T-cell (primary cell): ENCODE measurements at places on chromosomes 7 and 10. TPM values are rescaled to one million over a fixed set of nuclear protein-coding genes. Genes with fewer than 3 reads are reported as not detected.

- no peaks in the 10 kb centered on the region for H3K27me3 ChIP-seq
- H3K36me3 ChIP-seq = no peaks in the 10 kb centered on the region
- H3K4me3 ChIP-seq = no peak overlapping the region
- no peak for DNase-seq
- H3K4me1 ChIP-seq = peaks cover 3% of the 10 kb centered on the region
Measured at GRCh38 chr7:88090671-88091070, 129.2 kb downstream of the SRI start.

GRCh38 chr7:139825666-139826290 lies 3.3 kb upstream of the TBXAS1 start:
- H3K4me1 ChIP-seq = peaks cover 11% of the 10 kb centered on the region
- H3K27ac ChIP-seq = no peak overlapping the region
- no peaks in the 10 kb centered on the region for H3K27me3 ChIP-seq
- DNase-seq = no peak
- no peaks in the 10 kb centered on the region for H3K36me3 ChIP-seq

DNA sequence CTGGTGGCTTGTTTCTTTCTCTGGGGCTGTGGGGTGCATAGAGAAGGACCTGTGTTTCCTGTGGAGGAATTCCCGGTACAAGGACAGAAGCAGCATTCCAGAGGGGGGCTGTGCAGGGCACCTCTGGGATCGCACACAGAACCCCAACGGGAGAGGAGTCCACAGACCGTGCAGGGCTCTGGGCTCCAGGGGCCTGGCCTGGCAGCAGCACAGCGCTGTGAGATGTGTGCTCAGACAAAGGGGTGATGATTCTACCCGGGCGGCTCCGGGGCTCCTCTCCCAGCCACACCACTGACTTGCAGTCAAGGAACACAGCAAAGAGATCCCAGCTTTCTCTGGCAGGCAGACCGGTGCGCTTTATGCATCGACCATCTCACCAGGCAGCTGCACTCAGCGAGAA lies 6.9 kb upstream of the SHH start:
- H3K4me3 ChIP-seq = no peak overlapping the region
- no peaks in the 10 kb centered on the region for H3K4me1 ChIP-seq
- peaks cover 71% of the 10 kb centered on the region for H3K27me3 ChIP-seq
- H3K27ac ChIP-seq = no peak overlapping the region
- DNase-seq = no peak
- no peaks in the 10 kb centered on the region for H3K36me3 ChIP-seq

GRCh38 chr7:144487901-144488300 lies 84.4 kb upstream of the NOBOX start:
- H3K4me3 ChIP-seq = no peak overlapping the region
- H3K27me3 ChIP-seq = no peaks in the 10 kb centered on the region
- DNase-seq = no peak
- H3K27ac ChIP-seq = no peak overlapping the region
- no peaks in the 10 kb centered on the region for H3K4me1 ChIP-seq

- no peaks in the 10 kb centered on the region for H3K36me3 ChIP-seq
- no peaks in the 10 kb centered on the region for H3K4me1 ChIP-seq
- DNase-seq = no peak
- no peak overlapping the region for H3K4me3 ChIP-seq
- H3K27ac ChIP-seq = no peak overlapping the region
Measured at GRCh38 chr10:10794791-10795191, 222.9 kb upstream of the CELF2 start.

HTR7 gene
- total RNA-seq = 0.07 TPM
